ENCODE measurements at places on chromosomes 5 and 9. TPM values are rescaled to one million over a fixed set of nuclear protein-coding genes. Genes with fewer than 3 reads are reported as not detected.

TAF11L5 gene
- not detected for total RNA-seq

F12 gene
- total RNA-seq: 4.3 TPM

DNA sequence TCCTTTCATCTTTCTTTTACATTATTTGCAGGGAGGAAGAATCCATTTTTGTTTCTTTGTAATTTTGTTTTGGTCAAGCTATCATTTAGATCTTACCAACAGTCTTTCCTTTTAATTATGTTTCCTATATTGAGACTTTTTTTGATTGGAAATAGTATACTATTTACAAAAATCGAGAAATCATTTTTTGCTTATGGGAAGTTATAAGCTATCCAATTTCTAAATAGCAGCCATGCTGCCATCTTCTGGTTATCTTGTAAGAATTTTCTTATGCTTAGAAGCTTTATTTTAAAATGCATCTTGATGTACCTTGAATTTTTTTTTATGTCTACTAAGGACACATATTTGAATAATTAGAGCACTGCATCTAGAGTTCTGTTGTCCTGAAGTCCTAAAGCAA is 821.2 kb downstream of the PTPRD start:
- no peak for DNase-seq

DNA sequence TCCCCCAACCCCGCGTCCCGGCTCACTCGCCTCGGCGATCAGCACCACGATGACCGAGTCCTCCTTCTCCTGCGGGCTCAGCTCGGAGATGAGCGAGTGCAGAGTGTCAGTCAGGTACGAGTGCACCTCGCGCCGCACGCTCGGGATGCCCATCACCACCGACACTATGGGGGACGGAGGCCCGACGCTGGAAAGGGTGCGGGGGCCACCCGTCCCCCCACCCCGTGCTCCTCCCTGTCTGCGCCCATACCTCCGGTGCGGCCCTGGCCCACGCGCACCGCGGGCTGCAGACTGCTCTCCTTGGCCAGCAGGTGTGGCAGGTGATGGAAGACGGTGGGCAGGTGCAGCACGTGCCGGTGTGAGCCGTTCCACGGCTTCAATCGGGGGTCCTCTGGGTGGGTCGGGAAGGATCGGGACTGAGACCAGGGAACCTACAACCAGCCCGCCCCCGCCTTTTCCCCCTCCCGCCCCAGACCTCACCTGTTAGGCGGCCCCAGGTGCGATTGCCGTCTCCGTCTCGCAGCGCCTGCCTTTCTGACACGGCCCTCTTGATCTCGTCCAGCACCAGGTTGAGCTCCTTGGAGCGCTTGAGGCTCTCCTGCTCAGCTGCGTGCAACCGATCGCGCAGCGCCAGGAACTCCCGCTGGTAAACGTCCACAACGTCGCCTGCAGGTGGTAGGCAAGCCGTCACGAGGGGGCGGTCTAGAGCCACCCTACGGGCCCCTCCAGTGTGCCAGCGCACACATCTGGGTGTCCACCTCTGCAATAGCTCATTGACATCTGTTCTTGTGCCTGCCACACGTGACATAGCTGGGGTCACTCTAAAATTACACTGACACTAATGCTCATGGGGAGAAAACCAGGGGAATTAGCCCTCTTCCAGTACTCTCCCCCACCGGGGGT is 5.1 kb downstream of the MGAT4B start:
- no peak for DNase-seq

DNA sequence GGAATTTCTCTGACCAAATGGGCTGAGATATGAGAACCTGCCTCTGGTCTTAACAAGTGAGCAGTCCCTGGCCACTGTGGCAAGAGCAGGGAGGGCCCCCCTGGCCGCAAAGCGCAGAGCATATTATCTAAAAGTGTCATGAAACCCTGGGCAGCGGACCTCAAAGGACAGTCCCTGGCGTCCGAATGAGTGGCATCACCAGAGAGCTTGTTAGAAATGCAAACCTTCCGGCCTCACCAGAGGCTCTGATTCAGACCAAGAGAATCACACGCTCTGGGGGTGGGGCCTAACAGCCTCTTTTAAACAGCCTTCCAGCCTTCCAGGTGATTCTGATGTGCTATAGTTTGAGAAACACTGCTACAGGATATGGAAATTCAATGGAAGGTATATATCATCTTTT is 10.9 kb downstream of the PTPN3 start:
- DNase-seq: no peak

GRCh38 chr9:73050065-73050816 is 97.4 kb upstream of the ALDH1A1 start:
- DNase-seq: no peak

All from glomerular endothelial cell (primary cell).